ENCODE measurements at places on chromosomes 6 and 20. TPM values are rescaled to one million over a fixed set of nuclear protein-coding genes. Genes with fewer than 3 reads are reported as not detected.

GRCh38 chr6:153103319-153103655 lies 27.8 kb downstream of the RGS17 start:
- DNase-seq, result no peak
- H3K27me3 ChIP-seq, result no peaks in the 10 kb centered on the region
- H3K36me3 ChIP-seq, result no peaks in the 10 kb centered on the region
- no peaks in the 10 kb centered on the region for H3K4me1 ChIP-seq
- no peak overlapping the region for H3K27ac ChIP-seq

DNA sequence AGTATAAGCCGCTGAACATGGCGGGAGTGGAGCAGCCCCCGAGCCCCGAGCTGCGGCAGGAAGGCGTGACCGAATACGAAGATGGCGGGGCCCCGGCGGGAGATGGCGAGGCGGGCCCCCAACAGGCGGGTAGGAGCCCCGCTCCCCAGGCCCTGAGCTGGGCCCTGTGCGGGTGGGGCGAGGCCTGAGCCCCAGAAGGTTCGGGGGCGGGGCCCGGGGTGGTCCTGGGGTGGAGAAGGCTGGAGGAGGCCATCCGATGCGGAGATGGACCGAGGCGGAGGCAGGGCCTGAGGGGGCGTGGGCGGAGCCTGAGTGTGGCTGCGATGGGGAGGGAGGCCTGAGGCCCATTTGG lies 7.1 kb downstream of the L3MBTL1 start:
- H3K36me3 ChIP-seq, result no peaks in the 10 kb centered on the region
- peak overlapping the region; percentile 42 for H3K27ac ChIP-seq
- peaks cover 4% of the 10 kb centered on the region for H3K4me1 ChIP-seq
- no peaks in the 10 kb centered on the region for H3K27me3 ChIP-seq
- peak overlapping the region; percentile 75 for H3K4me3 ChIP-seq
- DNase-seq, result no peak

- peaks cover 9% of the 10 kb centered on the region for H3K27me3 ChIP-seq
- H3K36me3 ChIP-seq, result no peaks in the 10 kb centered on the region
- DNase-seq, result peak; percentile 69
- H3K4me1 ChIP-seq, result peaks cover 21% of the 10 kb centered on the region
- H3K4me3 ChIP-seq, result no peak overlapping the region
Measured at GRCh38 chr6:89311853-89312531, 3.1 kb downstream of the GABRR2 start.

DNA sequence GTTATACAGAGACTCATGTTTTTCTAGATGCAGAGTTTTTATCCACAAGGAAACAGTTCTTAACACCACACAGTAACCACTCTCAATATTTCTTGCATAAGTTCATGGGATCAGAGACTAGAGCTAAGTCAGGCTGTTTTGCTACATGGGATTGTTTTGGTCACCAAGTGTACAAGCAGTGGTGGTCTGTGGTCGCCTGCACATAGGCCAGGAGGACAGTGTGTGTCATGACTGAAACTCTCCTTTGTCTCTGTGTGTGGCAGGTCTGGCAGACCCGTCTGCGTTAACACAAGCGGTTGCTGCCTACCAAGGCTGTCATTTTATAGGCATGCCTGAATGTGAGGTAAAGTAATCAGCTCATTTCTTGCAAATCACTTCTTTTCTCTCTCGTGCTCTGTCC lies 18.9 kb downstream of the WRNIP1 start:
- peaks cover 4% of the 10 kb centered on the region for H3K36me3 ChIP-seq
- H3K4me3 ChIP-seq, result no peak overlapping the region
- no peaks in the 10 kb centered on the region for H3K27me3 ChIP-seq
- peaks cover 3% of the 10 kb centered on the region for H3K4me1 ChIP-seq

EIF6 gene
- 232 TPM for total RNA-seq

CHRNA4 gene
- total RNA-seq, result 0.82 TPM

GRCh38 chr6:87618531-87618930 lies 28.6 kb downstream of the ORC3 start:
- no peak overlapping the region for H3K4me3 ChIP-seq
- no peaks in the 10 kb centered on the region for H3K27me3 ChIP-seq
- no peak overlapping the region for H3K27ac ChIP-seq
- DNase-seq, result no peak
- H3K36me3 ChIP-seq, result no peaks in the 10 kb centered on the region

C6orf163 gene
- 1.6 TPM for total RNA-seq

GRCh38 chr6:2449572-2449940 lies 204.2 kb upstream of the GMDS start:
- DNase-seq, result no peak
- no peak overlapping the region for H3K27ac ChIP-seq
- no peaks in the 10 kb centered on the region for H3K4me1 ChIP-seq
- no peak overlapping the region for H3K4me3 ChIP-seq

RIMS1 gene
- total RNA-seq, result 1.8 TPM

GRCh38 chr6:90221403-90221802 lies 75.2 kb downstream of the BACH2 start:
- DNase-seq, result no peak
- peaks cover 36% of the 10 kb centered on the region for H3K4me1 ChIP-seq
- H3K4me3 ChIP-seq, result no peak overlapping the region
- no peaks in the 10 kb centered on the region for H3K27me3 ChIP-seq
- no peaks in the 10 kb centered on the region for H3K36me3 ChIP-seq
- no peak overlapping the region for H3K27ac ChIP-seq

SFTA2 gene
- total RNA-seq, result not detected

DNA sequence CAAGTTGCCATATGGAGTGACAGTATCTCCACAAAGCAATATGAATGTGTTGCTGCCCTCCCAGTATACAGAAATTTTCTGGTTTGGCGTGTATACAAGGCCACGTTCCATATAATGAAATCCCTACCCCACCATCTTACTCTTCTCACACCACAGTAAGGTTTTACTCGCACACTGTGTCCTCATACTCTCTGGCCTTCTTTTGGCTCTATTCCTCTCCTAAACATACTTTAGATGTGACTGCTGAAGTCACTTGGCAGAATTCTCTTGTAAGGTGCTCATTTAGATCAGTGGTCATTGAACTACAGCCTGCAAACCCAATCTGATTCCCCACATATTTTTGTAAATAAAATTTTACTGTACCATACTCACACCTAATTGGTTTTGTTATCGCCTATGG lies 123.2 kb downstream of the RFPL4B start:
- H3K4me3 ChIP-seq, result no peak overlapping the region
- no peak overlapping the region for H3K27ac ChIP-seq
- H3K36me3 ChIP-seq, result no peaks in the 10 kb centered on the region
- no peaks in the 10 kb centered on the region for H3K27me3 ChIP-seq
- H3K4me1 ChIP-seq, result peaks cover 8% of the 10 kb centered on the region

PDYN gene
- not detected for total RNA-seq

DNA sequence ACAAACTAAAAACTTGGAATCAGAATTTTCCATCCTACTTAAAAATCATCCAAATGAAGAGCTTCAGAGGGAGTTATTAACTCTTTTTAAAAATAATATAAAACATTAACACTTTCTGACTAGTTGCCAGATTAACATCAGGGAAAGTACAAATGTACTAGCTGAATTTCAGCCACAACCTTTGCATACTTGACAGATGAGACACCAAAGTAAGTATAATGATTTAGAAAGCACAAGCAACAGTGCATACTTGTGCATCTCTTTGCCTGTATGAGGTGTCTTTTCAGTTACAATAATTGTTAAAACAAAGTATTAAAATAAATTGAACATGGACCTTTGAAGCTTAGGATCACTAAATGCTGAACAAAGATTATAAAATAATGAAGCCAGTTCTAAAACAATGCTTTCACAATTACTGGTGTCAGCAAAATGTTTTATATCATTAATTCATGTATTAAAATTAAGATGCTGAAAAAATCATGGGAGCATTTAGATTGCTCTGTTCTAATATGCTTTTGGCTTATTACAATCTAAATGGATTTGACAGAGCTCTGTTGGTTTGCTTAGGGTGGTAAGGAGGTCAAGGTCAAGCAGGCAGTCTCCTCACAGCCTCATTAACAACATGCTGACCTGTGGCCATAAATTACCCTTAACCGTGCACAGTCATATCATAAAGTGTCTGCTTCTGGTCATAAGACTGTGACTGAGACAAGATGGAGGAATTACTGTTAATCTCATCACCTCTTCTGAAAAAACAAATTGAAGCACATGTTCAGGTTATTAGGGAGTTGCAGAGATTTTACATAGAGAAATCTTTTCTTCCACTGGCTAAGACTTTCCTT lies 15.1 kb downstream of the RNF217 start:
- H3K4me1 ChIP-seq, result peaks cover 15% of the 10 kb centered on the region
- H3K27me3 ChIP-seq, result no peaks in the 10 kb centered on the region
- DNase-seq, result peak; percentile 75
- no peak overlapping the region for H3K4me3 ChIP-seq
- H3K27ac ChIP-seq, result peak overlapping the region; percentile 30

GRCh38 chr6:71011871-71012371 lies 55.1 kb upstream of the B3GAT2 start:
- no peak overlapping the region for H3K27ac ChIP-seq
- H3K4me1 ChIP-seq, result no peaks in the 10 kb centered on the region
- no peak for DNase-seq
- peaks cover 6% of the 10 kb centered on the region for H3K27me3 ChIP-seq

DNA sequence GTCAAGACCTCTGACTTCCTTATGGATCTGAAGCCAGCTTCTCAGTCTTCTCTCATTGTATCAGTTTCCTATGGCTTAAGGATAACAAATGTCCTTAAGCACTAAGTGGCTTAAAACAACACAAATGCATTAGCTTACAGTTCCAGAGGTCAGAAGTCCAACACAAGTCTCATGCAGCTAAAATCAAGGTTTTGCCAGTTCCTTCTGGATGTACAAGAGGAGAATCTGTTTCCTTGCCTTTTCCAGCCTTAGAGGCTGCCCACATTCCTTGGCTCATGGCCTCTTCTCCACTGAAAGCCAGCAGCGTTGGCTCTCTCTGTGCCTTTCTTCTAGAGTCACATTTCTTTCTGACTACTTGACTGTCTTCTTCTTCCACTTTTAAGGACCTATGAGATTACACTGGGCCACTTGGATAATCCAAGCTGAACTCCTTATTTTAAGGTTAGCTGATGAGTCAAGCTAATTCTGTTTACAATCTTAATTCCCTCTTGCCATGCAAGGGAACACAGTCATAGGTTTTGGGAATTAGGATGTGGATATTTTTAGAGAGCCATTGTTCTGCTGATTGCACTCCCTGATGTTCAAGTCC lies 179.0 kb downstream of the BCAS1 start:
- H3K36me3 ChIP-seq, result no peaks in the 10 kb centered on the region
- peaks cover 11% of the 10 kb centered on the region for H3K4me1 ChIP-seq
- no peak for DNase-seq
- no peaks in the 10 kb centered on the region for H3K27me3 ChIP-seq
- H3K4me3 ChIP-seq, result no peak overlapping the region
- peak overlapping the region; percentile 52 for H3K27ac ChIP-seq

CDKN1A gene
- total RNA-seq, result 932 TPM

CST2 gene
- total RNA-seq, result 1.7 TPM

DNA sequence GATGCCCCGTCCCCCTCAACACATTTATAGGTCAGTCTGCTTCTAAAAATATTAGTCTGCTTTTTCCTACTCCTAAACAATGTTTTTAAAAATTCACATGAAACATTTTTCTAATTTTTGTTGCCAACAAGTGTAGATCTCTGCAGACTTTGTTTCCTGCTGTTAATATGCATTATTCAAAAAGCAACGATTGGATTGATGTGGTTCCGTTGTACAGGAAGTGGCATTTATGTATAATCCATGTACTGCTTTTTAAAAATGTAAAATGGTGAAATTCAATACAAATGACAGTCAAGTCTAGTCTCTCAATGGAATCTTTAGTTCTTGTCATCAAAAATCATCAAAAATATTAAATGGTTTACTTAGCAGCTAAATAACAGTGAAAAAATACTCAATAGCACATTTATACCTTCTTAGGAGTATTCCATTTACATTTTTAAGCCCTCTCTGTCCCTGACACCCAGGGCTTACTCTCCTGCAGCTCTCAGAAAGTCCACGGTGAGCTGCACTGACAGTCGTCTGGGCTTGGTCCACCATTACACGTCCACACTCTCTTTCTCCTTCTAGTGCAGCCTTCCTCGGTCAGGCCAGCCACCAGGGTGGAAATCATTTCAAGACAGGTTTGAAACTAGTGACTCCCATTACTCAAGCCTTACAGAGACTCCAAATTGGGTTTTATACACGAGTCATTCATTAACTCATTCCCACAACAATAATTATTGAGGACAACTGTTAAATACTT lies 211.5 kb downstream of the TMEM200A start:
- no peak overlapping the region for H3K4me3 ChIP-seq
- DNase-seq, result no peak
- H3K27me3 ChIP-seq, result no peaks in the 10 kb centered on the region

BANF2 gene
- total RNA-seq, result not detected

- H3K27me3 ChIP-seq, result no peaks in the 10 kb centered on the region
- peak overlapping the region; percentile 27 for H3K4me3 ChIP-seq
- no peaks in the 10 kb centered on the region for H3K36me3 ChIP-seq
- DNase-seq, result peak; percentile 35
Measured at GRCh38 chr6:151136141-151136755, 103.5 kb upstream of the AKAP12 start.

DNA sequence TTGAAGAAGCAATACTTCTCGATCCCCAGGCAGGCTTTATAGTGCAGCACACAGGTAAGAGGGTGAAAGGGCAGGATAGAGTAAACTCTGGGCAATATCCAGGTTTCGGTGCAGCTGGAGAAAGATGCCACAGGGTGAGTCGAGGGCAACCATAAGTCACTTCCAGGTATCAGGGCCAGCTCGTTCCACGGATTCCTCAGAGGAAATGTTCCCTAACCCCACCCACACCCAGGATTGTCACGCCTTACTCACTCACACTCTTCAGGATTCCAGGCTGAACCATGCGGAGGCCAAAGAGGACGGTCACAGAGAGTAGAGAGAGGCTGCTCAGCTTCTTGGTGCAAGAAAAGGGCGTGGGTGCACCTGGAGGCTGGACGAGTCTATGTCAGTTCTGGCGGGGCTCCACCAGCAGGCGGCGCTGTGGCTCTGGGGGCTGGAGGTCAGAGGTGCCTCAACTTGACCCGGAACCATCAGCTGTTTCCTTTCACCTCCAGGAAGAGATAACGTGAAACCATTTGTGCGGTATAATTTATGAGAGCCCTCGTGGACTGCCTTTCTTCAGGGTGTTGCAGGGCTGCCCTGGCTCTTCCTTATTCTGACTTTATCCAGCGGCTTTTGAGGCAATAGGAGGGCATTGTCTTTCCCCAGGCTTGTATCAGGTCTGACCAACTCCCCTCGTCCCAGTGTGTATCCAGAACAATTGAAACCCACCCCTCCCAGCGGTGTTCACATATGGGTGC lies 14.5 kb upstream of the WFDC12 start:
- no peak overlapping the region for H3K27ac ChIP-seq
- H3K36me3 ChIP-seq, result no peaks in the 10 kb centered on the region
- H3K4me1 ChIP-seq, result no peaks in the 10 kb centered on the region
- no peak for DNase-seq
- peaks cover 6% of the 10 kb centered on the region for H3K27me3 ChIP-seq
- no peak overlapping the region for H3K4me3 ChIP-seq

GRCh38 chr6:75213732-75214131 lies 7.9 kb upstream of the COL12A1 start:
- H3K36me3 ChIP-seq, result no peaks in the 10 kb centered on the region
- H3K4me3 ChIP-seq, result no peak overlapping the region
- peaks cover 9% of the 10 kb centered on the region for H3K4me1 ChIP-seq
- DNase-seq, result no peak

DNA sequence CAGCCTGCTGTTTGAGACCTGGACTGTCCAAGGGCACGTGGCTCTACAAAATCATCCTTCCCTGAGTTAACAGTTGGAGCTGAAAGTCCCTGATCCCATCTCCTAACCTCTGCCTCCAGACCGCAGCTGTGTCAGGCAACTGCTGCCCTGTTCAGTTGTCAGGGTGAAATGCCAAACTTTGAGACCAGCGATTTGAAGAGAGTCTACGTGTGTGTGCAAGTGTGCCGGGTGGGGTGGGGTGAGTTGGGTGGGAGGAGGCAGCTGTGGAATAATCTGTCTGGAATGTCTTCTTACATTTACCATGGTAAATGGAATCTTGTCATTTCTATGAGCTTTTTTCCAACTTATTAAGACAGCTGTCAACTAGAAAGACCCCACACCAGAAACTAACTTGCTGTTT lies 81.0 kb upstream of the FAM8A1 start:
- no peaks in the 10 kb centered on the region for H3K27me3 ChIP-seq
- no peaks in the 10 kb centered on the region for H3K4me1 ChIP-seq
- peak; percentile 15 for DNase-seq
- H3K4me3 ChIP-seq, result no peak overlapping the region
